IPS DF 6.9 (cell line): ENCODE measurements at places on chromosomes 4 and X.

GRCh38 chrX:153516073-153516472 is 1.4 kb upstream of the ATP2B3 start:
- H3K27me3 ChIP-seq = peaks cover 24% of the 10 kb centered on the region; the same call in 1 of the 2 replicates
- no peak overlapping the region for H3K27ac ChIP-seq
- H3K4me1 ChIP-seq = no peaks in the 10 kb centered on the region
- no peak overlapping the region for H3K4me3 ChIP-seq
- H3K36me3 ChIP-seq = no peaks in the 10 kb centered on the region

DNA sequence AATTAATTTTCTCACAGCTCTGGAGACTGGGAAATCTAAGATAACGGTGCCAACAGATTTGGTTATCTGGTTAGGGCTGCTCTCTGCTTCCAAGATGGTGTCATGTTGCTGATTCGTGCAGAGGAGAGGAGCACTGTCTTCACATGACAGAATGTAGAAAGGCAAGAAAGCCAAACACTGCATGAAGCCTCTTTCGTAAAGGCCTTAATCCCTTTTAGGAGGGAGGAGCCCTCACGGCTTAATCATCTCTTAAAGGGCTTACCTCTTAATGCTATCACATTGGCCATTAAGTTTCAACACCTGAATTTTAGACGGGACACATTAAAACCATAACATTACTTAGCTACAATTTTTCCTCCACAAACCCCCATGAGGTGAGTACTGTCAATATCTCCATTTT is 174.1 kb downstream of the COX18 start:
- H3K36me3 ChIP-seq = no peaks in the 10 kb centered on the region
- no peak overlapping the region for H3K27ac ChIP-seq
- H3K4me1 ChIP-seq = no peaks in the 10 kb centered on the region; the same call in 1 of the 2 replicates
- no peaks in the 10 kb centered on the region for H3K27me3 ChIP-seq
- no peak overlapping the region for H3K4me3 ChIP-seq

DNA sequence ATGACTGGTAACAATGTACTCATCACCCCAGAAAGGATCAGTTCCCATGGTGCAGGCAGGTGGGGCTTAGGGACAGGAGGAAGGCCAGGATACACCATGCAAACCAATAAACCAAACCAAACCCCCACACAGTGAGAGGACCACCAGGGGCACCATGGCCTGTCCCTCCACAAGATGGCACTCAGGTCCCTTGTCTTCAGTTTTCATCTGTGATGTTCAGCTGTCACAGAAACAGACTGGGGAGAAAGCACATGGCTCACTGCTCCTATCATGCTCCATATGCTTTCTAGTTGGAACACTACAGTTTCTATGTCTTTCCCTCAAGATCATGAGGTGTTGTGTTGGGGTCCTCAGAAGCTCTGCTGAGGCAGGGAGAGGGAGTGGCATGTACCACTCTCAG is 10.1 kb downstream of the HS3ST1 start:
- no peak overlapping the region for H3K27ac ChIP-seq
- no peaks in the 10 kb centered on the region for H3K36me3 ChIP-seq
- no peak overlapping the region for H3K4me3 ChIP-seq
- H3K4me1 ChIP-seq = no peaks in the 10 kb centered on the region

DNA sequence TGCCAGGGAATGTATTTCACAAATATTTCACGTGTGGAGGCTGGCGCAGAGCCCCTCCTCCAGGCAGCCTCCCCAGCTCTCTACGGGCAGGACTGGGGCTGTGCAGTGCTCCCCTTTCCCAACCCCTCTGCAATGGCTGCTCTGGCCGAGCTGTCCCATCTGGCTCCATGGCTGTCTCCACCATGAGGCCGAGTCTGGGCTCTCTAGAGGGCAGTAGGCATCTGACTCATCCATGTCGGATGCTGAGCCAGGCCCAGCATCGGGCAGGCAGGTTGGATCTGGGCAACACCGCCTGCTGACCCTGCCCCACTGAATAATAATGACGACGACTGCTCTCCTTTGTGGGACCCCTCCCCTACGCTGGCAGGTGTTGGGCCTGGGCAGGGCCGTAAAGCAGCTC is 11.0 kb upstream of the SH3TC1 start:
- no peaks in the 10 kb centered on the region for H3K4me1 ChIP-seq
- H3K36me3 ChIP-seq = no peaks in the 10 kb centered on the region
- H3K27ac ChIP-seq = no peak overlapping the region
- no peak overlapping the region for H3K4me3 ChIP-seq
- DNase-seq = no peak
- no peaks in the 10 kb centered on the region for H3K27me3 ChIP-seq

DNA sequence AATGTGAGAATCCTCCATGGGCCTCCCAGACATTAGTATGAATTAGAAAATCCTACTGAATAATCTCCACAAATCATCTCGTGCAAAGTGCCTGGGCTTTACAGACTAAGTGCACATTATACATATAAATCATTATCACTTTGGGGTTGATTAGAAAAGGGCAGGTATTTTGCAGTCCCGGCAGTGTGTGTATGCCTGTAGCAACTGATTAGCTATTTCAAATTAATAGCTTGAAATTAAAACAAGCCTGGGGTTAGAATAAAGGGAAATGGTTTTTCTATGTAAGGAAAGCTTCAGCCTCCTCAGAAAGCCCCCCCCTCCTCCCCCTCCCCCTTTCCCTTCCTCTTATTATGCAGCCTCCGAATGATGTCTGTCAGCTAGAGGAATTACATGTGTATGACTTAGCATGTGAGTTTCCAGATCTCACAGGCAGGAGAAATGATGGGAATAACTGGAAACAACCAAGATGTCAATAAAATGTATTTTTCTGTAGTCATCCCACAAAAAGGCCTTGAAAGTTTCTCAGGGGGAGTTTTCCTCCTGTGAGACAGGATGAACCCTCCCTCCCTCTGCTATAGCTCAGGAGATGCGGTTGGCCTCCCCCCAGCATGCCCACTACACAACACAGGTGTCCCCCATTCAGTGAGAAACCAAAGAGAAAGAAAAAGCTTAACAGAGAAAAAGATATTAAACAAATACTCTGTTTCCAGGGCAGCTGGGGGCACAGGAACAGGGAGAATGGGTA is 41.2 kb upstream of the RASGEF1B start:
- no peak overlapping the region for H3K4me3 ChIP-seq
- no peaks in the 10 kb centered on the region for H3K27me3 ChIP-seq
- H3K36me3 ChIP-seq = no peaks in the 10 kb centered on the region
- H3K27ac ChIP-seq = no peak overlapping the region
- DNase-seq = no peak

DNA sequence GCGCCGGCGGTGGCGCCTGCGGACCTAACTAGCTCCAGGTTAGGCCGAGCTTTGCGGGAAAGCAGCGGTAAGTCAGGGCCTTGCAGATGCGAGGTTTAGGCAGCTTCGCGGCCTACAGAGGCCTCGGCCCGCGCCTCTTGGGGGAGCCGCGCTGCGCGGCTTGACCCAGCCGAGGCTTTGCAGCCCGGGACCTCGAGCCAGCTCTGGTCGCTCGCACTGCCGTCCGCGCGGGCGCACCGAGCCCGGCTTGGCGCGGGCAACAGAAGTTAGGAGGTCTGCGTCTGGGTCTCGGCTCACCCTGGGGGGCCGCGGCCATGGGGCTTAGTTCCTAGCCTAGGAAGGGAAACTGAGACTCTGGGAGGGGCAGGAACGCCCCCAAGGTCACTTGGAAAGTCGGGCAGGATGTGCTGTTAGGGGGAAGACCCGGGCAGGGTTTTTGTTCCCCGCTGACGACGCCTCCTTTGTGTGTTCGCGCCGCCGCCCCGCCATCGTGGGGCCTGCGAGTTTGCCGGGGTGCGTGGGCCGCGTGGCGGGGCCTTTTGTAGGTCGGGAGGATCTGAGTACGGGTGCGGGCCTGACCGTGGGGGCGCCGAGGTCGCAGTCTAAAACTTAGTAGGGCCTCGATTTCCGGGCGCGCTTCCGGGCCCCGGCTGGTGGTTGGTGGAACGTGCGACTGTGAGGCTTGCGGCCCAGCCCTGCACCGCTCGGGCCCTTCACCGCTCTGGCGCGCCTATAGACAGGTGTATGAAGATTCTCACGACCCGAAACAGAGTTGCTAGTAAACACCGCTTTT is 482 bp downstream of the RNF4 start:
- peak overlapping the region; percentile 87 for H3K4me3 ChIP-seq
- DNase-seq = no peak

- H3K27me3 ChIP-seq = no peaks in the 10 kb centered on the region
- no peak for DNase-seq
- H3K4me3 ChIP-seq = no peak overlapping the region
- H3K36me3 ChIP-seq = no peaks in the 10 kb centered on the region
- no peak overlapping the region for H3K27ac ChIP-seq
Measured at GRCh38 chr4:115657991-115658650, 544.7 kb upstream of the NDST4 start.

DNA sequence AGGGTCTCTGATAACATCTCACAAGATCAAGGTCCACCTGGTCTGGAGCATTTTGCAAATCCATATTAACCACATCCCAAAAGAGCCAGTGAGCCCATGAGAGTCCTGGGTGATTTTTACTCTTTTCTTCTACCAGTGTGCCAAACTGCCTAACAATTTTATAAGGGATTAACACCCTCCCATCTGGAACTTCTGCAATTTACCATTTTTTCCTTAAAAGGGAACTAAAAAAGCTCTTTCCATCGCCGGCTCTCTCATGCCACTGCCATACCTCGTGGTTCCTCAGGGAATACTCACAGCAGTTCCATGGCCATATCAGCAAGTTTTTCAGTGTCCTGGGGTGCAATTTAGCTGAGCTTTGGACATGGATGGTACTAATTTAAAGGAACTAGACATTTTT is 55.7 kb downstream of the SEPSECS start:
- H3K27me3 ChIP-seq = no peaks in the 10 kb centered on the region
- H3K4me3 ChIP-seq = no peak overlapping the region
- peaks cover 2% of the 10 kb centered on the region; the same call in 1 of the 2 replicates for H3K4me1 ChIP-seq
- H3K36me3 ChIP-seq = no peaks in the 10 kb centered on the region
- no peak for DNase-seq
- H3K27ac ChIP-seq = no peak overlapping the region

DNA sequence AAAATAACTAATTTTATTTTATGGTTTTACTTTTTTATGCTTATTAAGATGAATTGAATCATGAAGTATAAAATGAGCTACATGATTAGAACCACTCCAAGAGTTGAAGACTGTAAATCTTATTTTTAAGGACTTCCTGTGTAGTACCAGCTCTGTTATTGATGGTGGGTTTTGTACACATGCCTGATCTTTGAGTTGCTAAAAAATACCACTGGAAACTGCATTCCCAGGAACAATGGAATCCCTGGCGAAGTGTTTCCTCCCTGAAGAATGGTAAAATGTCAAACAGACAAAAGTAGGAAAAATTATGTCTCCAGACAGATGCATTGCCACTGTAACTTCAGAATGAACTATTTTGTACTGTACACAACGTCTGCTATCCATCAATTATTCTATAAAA is 935.4 kb upstream of the TENM3 start:
- no peaks in the 10 kb centered on the region for H3K27me3 ChIP-seq
- no peaks in the 10 kb centered on the region for H3K36me3 ChIP-seq
- DNase-seq = no peak
- no peak overlapping the region for H3K4me3 ChIP-seq
- no peaks in the 10 kb centered on the region; the same call in 1 of the 2 replicates for H3K4me1 ChIP-seq

DNA sequence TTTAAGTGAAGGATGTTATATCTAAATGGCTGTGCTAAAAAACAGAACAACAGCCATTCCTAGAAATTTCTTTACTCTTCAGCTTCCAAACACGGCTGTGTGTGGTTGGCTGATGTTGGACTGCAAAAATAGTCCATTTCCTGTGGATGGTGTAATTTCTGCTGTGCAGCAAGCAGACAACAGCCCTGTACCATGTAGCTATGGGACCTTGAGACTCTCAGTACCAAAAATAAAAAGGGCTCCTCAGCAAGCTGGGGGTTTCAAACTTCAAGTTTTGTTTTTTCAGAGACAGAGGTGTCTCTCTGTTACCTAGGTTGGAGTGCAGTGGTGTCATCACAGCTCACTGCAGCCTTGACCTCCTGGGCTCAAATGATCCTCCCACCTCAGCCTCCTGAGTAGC is 18.1 kb downstream of the CD40LG start:
- no peaks in the 10 kb centered on the region for H3K27me3 ChIP-seq
- no peaks in the 10 kb centered on the region for H3K4me1 ChIP-seq
- H3K4me3 ChIP-seq = no peak overlapping the region
- H3K36me3 ChIP-seq = no peaks in the 10 kb centered on the region
- H3K27ac ChIP-seq = no peak overlapping the region

- H3K27me3 ChIP-seq = no peaks in the 10 kb centered on the region
- no peak overlapping the region for H3K27ac ChIP-seq
- H3K4me3 ChIP-seq = no peak overlapping the region
Measured at GRCh38 chrX:139077281-139078250, 366.0 kb upstream of the FGF13 start.

DNA sequence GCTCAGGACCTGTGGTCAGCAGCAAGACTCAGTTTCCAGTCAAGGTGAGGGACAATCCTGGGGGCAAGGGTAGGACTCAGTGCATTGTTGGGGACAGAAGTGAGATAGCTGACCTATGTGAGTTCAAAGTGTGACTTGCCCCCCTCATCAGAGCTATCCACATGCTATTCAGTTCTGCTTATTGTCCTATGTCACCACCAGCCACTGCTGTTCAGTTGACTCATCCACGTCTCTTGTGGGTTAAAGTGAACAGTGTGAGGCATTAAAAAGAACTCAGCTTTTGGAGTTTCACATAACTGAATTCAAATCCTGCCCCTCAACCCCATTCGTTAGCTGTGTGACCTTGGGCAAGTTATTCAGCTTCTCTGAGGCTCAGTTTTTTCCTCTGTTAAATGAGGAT is 4.4 kb upstream of the APLN start:
- H3K4me3 ChIP-seq = no peak overlapping the region
- no peaks in the 10 kb centered on the region for H3K36me3 ChIP-seq
- no peak for DNase-seq
- H3K27me3 ChIP-seq = peaks cover under 1% of the 10 kb centered on the region; the same call in 1 of the 2 replicates
- H3K27ac ChIP-seq = no peak overlapping the region
- no peaks in the 10 kb centered on the region for H3K4me1 ChIP-seq

DNA sequence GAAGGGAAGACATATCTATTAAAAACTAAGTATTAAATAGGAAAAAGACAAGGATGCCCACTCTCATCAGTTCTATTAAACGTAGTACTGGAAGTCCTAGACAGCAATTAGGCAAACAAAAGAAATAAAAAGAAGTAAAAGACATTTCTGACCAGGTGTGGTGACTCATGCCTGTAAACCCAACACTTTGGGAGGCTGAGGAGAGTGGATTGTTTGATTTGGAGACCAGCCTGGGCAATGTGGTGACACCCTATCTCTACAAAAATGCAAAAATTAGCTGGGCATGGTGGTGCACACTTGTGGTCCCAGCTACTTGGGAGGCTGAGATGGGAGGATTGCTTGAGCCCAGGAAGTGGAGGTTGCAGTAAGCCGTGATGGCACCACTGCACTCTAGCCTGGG is 1071.8 kb downstream of the FAT4 start:
- H3K27me3 ChIP-seq = no peaks in the 10 kb centered on the region
- H3K4me3 ChIP-seq = no peak overlapping the region
- H3K27ac ChIP-seq = no peak overlapping the region
- no peaks in the 10 kb centered on the region for H3K36me3 ChIP-seq
- DNase-seq = no peak
